ENCODE measurements at places on chromosomes 12 and 14.

DNA sequence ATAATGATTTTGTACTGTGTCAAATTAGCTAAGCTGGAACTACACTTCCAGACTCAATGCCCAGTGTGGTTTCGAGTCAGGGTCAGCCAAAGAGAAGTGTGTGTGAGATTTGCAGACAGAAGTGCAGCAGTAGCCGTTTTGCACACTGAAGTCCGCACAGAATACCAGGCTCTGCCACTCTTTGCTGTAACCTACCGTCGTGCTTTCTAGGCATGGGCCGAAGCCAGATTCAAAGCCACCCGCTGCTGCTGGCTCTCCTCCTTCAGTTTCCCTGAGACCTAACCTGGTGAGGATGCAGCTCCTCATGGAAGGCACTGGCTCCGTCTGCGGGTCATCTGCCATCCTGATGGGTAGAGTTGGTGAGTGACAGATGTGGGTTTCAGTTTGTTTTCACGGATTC lies 48.8 kb downstream of the LRTM2 start:
- DNase-seq: no peak

DNA sequence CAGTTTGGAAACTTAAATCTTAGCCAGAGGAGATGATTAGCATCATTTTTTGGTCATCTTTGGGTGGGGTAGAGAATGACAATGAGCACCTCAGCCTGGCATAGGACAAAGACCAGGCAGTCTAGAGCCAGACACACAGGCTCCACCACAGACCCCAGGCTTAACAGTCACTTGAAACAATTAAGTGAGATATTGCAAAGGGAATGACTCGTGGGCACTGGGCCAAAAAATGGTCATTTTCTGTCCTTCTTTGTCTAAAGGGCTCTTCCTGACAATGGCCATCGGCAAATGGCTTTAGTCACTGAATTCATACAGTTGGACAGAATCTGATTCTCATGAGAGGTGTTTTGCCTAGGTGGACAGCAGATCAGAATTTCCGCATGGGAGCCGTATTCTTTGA lies 78.0 kb upstream of the DICER1 start:
- no peak for DNase-seq

- DNase-seq: no peak
Observed at GRCh38 chr14:102828151-102828550, 50.9 kb downstream of the TRAF3 start.

GRCh38 chr12:5796171-5796958 lies 148.7 kb downstream of the ANO2 start:
- no peak for DNase-seq

- DNase-seq: peak; percentile 25
Observed at GRCh38 chr12:59431266-59431665, 164.6 kb upstream of the SLC16A7 start.

- DNase-seq: no peak
Observed at GRCh38 chr14:34614638-34615037, 15.3 kb downstream of the SNX6 start.

DNA sequence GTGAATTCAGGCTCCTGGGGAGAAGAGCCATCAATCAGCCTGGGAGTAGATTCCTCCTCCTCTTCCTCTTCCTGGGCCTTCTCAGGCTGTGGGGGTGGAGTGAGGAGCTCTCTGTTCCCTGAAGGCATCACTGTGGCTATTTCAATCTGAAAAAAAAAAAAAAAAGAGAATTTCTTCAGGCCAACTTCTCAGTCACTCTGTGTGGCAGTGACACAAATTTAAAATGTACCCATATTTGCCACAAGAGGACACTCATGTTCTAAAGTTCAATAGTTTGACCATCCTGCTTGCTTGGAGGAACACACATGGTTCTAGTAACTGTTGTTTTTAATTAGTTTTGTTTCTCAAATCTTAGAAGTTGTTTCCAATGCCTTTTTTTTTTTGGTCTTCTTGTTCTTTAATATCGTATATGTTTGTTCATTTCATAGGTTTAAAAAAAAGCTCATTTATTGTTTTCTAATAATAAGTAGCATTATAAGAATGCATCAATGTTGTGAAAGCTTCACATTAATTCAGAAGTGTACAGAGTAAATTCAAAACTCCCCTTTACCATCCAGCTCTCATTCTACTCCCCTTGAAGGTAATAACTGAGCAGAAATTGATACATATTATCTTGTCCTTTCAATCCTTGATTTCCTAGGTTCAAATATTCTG lies 23.3 kb upstream of the CCER1 start:
- DNase-seq: peak; percentile 83

Measured in myocyte (in vitro differentiated cells).